ENCODE measurements at places on chromosomes 5 and 9. TPM values are rescaled to one million over a fixed set of nuclear protein-coding genes. Genes with fewer than 3 reads are reported as not detected.

FBN2 gene
- total RNA-seq, result 17.3 TPM

SLC6A19 gene
- not detected for total RNA-seq

ASPN gene
- total RNA-seq, result not detected

CYSRT1 gene
- 4.0 TPM for total RNA-seq

SH3RF2 gene
- total RNA-seq, result 3.2 TPM

AGTPBP1 gene
- total RNA-seq, result 4.3 TPM

DNAJB5 gene
- 5.4 TPM for total RNA-seq

CDH18 gene
- total RNA-seq, result not detected

GARIN3 gene
- total RNA-seq, result not detected

CATSPER3 gene
- total RNA-seq, result 0.67 TPM

PHF2 gene
- total RNA-seq, result 18.5 TPM

ANKRD18B gene
- total RNA-seq, result 3.2 TPM

TMEM171 gene
- 7.2 TPM for total RNA-seq

GABRA1 gene
- not detected for total RNA-seq

All from A549 treated with RU486 at 1 μM for 4 hours (cell line).